Stimulated activated CD4-positive, alpha-beta T cell treated with anti-CD3 and anti-CD28 coated beads, TNF-alpha, amount 100 ng/mL, for 24 hours (primary cell): ENCODE measurements at places on chromosomes 3 and 15.

GRCh38 chr3:172915911-172916514 lies 165.5 kb downstream of the ECT2 start:
- DNase-seq = no peak

DNA sequence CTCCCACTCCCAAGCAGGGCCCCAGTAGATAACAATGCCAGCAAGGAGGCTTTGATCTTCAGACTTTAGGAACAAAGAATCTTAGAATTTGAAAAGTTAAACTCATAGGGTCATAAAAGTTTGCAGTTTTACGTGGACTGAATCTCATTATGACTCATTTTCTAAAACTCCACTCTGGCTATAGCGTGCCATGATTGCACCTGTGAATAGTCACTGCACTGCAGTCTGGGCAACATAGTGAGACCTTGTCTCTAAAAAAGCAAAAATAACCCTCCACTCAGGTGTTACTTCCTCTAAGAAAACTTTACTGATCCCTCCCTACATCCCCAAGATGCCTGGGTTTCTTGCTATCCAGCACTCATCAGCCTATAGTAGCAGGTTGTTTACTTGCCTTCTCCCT lies 104.5 kb downstream of the IL20RB start:
- DNase-seq = no peak

- DNase-seq = peak; percentile 6
Observed at GRCh38 chr3:118817748-118818165, 216.9 kb downstream of the IGSF11 start.

DNA sequence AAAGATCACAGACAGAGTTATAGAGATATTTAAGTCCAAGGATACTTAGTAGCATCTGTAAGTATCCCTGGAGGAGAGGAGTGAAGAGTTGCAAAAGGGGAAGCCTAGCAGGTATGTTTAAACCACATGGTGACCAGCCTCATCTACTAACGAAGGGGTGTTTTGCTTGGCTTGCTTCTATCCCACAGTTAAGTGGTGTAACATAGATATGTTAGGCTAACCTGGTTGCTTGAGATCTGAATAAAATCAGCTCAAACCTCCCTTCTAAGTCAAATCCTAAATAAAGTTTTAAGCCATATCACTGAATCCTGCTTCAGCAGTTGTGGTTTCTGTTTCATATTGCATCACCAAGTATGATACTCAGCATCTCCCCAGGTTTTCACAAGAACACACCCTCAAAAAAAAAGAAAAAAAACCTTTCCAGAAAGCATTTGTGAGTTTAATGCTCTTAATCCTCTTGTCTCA lies 880.2 kb downstream of the ROBO1 start:
- DNase-seq = no peak

DNA sequence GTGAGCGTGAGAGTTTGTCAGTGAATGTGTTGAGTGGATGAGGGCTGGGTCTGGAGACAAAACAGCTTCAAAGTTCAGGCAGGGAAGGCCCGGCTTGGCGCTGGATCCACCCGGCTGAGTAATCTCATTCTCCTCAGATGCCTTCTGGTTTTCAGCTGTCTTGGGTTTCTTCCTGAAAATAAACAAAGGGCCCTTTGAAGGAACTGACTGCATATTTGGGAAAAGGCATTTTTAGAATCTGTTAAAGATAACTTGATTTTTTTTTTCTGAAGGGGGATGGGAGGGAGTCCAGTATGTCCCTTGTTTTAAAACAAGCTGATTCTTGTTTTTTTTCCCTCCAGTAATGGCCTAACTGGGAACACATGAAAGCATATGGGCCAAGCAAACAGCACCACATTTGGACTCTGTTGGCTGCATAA lies 86.4 kb downstream of the TIGIT start:
- DNase-seq = no peak

GRCh38 chr3:172334671-172335207 lies 113.5 kb downstream of the GHSR start:
- DNase-seq = no peak

GRCh38 chr3:145623349-145623748 lies 537.6 kb downstream of the PLOD2 start:
- no peak for DNase-seq

DNA sequence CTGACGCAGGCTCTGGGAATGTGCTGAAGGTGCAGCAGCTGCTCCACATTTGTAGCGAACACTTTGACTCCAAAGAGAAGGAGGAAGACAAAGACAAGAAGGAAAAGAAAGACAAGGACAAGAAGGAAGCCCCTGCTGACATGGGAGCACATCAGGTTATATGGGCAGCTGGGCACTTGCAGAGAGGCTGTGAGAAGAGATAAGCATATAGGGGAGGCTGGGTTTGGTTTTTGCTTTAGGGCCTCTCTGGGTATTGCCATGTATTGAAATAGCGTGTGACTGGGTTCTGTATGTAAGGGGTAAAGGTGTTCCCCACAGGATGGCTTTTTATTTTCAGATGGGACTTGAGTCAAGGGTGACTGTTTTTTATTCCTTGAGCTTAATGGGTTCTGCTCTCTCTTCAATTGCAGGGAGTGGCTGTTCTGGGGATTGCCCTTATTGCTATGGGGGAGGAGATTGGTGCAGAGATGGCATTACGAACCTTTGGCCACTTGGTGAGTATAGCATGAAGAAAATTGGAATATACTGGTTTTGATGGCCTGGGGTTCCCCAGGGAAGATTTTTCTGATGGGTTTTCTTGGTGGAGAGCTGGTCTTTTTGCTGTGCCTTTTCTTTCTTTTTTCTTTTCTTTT lies 7.4 kb downstream of the PSMD2 start:
- no peak for DNase-seq

DNA sequence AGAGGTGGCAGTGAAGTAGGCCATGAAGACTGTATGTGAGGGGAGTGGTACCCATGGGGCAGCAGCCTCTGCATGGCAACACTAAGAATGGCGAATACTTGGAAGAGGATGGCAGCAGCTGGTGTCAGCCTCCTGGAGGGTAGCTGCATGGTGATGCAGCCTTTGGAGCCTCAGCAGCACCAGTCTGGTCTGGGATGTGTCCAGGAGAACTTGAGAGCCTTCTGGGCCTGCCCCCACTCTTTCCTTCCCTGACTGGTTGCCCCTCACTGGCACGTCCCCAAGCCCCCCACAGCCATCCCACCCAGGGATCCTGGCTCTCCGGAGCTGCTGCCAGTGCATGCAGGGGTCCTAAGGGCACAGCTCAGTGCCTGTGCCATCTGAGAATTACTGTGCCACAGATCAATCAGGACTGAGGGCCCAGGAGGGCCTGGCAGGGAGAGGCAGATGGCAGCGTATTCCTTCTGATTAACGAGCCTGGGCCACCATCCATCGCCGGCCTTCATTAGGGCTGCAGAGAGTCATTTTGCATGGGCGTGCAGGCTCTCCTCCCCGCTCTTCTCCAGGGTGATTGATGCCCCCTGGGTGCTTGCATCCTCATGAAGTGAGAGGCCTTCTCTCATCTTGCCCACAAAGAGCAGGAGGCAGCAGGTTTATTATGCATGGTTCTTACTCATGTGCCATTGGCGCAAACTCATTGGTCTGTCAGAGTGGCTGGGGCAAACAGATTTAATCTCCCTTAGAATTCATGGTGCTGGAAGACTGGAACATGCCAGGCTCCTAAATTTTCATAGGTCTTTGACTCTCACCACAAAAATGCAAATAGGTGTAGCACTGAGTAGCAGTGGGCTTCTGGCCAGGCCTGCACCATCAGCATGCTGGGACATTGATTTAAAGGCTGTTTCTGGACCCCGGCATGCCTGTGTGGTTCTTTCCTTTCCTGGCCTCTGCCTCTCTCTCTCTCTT lies 116.8 kb downstream of the EPHB1 start:
- no peak for DNase-seq

DNA sequence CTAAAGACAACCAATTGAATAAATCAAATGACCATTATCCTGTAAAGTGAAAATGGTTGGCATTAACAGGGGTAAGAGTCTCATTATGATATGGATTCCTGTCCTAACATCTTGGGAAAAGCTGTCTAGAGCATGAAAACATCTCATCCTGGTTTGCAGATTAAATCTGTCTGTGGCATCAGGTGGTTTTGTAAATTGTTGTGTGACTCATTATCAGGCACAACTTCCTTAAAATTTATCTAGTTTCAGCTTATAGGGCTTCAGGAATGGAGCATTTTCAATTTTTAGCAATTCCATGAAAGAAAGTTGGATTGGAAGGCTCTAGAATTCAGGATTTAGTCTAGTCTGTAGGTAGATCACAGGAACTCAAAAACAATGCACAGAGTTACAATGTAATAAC lies 31.1 kb upstream of the SLC27A2 start:
- DNase-seq = no peak

DNA sequence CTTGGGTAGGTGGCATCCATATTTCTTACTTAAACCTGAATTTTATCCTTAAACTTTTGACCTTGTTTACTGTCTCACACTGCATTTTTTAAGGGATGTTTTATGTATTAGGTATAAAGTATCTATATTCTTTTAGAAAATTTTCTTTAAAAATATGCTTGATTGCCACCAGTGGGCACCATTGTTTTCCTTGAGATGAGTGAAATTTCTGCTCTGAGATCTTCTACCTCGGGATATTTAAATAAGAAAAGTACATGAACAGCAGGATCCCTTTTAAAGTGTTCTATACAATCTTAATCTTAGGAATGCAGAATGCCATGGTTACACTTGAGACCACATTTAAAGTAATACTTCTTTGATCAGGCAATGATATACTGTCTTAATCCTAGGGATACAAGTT lies 108.7 kb downstream of the SLMAP start:
- DNase-seq = no peak

- no peak for DNase-seq
Observed at GRCh38 chr3:127454968-127455367, 135.6 kb downstream of the TPRA1 start.
